ENCODE measurements at places on chromosomes 12 and 14.

- H3K27ac ChIP-seq: no peak overlapping the region
- H3K36me3 ChIP-seq: no peaks in the 10 kb centered on the region
- H3K27me3 ChIP-seq: no peaks in the 10 kb centered on the region
- H3K4me3 ChIP-seq: no peak overlapping the region
Measured at GRCh38 chr14:94394581-94395207, 6.3 kb upstream of the SERPINA1 start.

- no peaks in the 10 kb centered on the region for H3K4me1 ChIP-seq
- H3K36me3 ChIP-seq: peaks cover 52% of the 10 kb centered on the region
- no peak overlapping the region for H3K27ac ChIP-seq
- H3K4me3 ChIP-seq: no peak overlapping the region
- DNase-seq: no peak
Measured at GRCh38 chr12:50132505-50133135, 20.6 kb downstream of the COX14 start.

- no peak overlapping the region for H3K27ac ChIP-seq
- H3K4me1 ChIP-seq: peaks cover 7% of the 10 kb centered on the region
- no peak overlapping the region for H3K4me3 ChIP-seq
- H3K36me3 ChIP-seq: no peaks in the 10 kb centered on the region
- H3K27me3 ChIP-seq: no peaks in the 10 kb centered on the region
- DNase-seq: no peak
Measured at GRCh38 chr12:130517588-130517987, 179.9 kb downstream of the PIWIL1 start.

DNA sequence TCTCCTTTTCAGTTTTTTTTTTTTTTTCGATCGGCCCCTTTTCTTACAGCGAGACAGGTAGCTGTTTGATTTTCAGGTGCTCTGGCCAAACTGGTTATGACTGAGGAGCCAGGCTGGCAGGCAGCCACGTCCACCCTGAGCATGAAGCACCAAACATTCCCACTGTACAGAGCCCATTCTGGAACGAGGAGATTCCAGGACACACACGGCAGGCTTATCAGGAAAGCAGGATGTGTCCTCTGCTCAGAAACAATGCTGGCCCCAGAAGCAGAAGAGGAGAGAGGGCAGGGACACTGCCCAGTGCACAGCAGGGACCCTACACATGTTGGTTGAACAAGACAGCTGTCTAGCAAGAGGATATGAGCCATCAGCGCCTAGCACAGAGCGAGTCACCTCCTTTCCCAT is 3.7 kb upstream of the KRT2 start:
- H3K4me3 ChIP-seq: no peak overlapping the region
- H3K27me3 ChIP-seq: no peaks in the 10 kb centered on the region

GRCh38 chr14:39097159-39097558 is 5.9 kb downstream of the SEC23A start:
- no peaks in the 10 kb centered on the region for H3K27me3 ChIP-seq
- DNase-seq: no peak
- no peak overlapping the region for H3K4me3 ChIP-seq
- no peaks in the 10 kb centered on the region for H3K4me1 ChIP-seq
- peaks cover 16% of the 10 kb centered on the region for H3K36me3 ChIP-seq

GRCh38 chr14:44505588-44505987 is 1.5 kb downstream of the FSCB start:
- no peak overlapping the region for H3K4me3 ChIP-seq
- no peak for DNase-seq
- no peaks in the 10 kb centered on the region for H3K27me3 ChIP-seq

- no peak for DNase-seq
- H3K27me3 ChIP-seq: no peaks in the 10 kb centered on the region
- H3K27ac ChIP-seq: no peak overlapping the region
Measured at GRCh38 chr12:16685107-16685506, 79.1 kb upstream of the LMO3 start.

GRCh38 chr14:75559451-75560222 is 18.8 kb upstream of the FLVCR2 start:
- DNase-seq: no peak
- no peaks in the 10 kb centered on the region for H3K4me1 ChIP-seq
- no peak overlapping the region for H3K4me3 ChIP-seq
- H3K27me3 ChIP-seq: no peaks in the 10 kb centered on the region
- no peak overlapping the region for H3K27ac ChIP-seq
- H3K36me3 ChIP-seq: no peaks in the 10 kb centered on the region

DNA sequence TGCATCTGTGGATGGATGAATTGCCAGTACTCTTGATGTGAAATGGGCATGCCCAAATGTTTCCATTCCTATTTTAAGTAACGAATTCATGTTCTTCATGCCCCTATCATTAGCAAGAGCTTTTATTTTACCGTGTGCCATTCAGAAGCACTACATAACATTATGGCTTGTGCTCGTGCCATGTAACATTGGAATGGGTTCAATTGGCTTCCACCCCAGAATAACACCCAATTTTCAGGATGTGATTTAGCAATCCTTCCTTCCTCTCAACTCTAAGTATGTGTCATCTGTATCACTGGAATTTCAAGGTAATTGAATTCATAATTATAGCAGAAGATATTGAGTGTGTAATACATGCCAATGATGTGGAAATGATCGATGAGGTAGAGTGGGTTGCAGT is 145.8 kb upstream of the TMPO start:
- no peaks in the 10 kb centered on the region for H3K36me3 ChIP-seq
- no peak overlapping the region for H3K27ac ChIP-seq
- H3K4me1 ChIP-seq: no peaks in the 10 kb centered on the region
- no peak overlapping the region for H3K4me3 ChIP-seq
- no peaks in the 10 kb centered on the region for H3K27me3 ChIP-seq

GRCh38 chr12:114834621-114835020 is 150.6 kb upstream of the TBX3 start:
- no peaks in the 10 kb centered on the region for H3K27me3 ChIP-seq
- H3K27ac ChIP-seq: no peak overlapping the region
- no peaks in the 10 kb centered on the region for H3K4me1 ChIP-seq
- H3K36me3 ChIP-seq: no peaks in the 10 kb centered on the region

- no peaks in the 10 kb centered on the region for H3K4me1 ChIP-seq
- H3K36me3 ChIP-seq: no peaks in the 10 kb centered on the region
- no peaks in the 10 kb centered on the region for H3K27me3 ChIP-seq
- DNase-seq: peak; percentile 47
- no peak overlapping the region for H3K27ac ChIP-seq
- H3K4me3 ChIP-seq: no peak overlapping the region
Measured at GRCh38 chr14:92932448-92933395, 9.8 kb downstream of the CHGA start.

DNA sequence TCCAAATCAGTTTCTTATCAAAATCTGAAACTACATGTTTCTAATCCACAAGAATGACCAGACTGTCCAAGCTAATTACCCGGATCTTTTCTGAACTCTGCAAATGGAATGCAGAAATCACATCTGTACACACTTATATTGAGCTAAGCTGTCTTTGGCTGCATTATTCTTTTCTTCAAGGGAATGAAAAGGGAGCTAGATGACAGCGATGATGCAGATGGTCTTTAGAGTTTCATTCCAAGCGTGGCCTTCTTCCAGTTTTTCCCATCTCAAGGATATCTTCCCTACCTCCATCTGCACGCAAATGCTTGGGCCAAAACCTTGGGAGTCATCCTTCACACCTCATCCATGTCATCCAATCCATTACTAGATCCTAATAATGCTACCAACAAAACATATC is 12.6 kb downstream of the KCNH5 start:
- no peaks in the 10 kb centered on the region for H3K4me1 ChIP-seq
- DNase-seq: no peak
- H3K4me3 ChIP-seq: no peak overlapping the region
- H3K27ac ChIP-seq: no peak overlapping the region

- H3K36me3 ChIP-seq: no peaks in the 10 kb centered on the region
- H3K27me3 ChIP-seq: no peaks in the 10 kb centered on the region
- no peak overlapping the region for H3K4me3 ChIP-seq
- peak; percentile 57 for DNase-seq
Measured at GRCh38 chr12:114562654-114563053, 121.3 kb downstream of the TBX3 start.

DNA sequence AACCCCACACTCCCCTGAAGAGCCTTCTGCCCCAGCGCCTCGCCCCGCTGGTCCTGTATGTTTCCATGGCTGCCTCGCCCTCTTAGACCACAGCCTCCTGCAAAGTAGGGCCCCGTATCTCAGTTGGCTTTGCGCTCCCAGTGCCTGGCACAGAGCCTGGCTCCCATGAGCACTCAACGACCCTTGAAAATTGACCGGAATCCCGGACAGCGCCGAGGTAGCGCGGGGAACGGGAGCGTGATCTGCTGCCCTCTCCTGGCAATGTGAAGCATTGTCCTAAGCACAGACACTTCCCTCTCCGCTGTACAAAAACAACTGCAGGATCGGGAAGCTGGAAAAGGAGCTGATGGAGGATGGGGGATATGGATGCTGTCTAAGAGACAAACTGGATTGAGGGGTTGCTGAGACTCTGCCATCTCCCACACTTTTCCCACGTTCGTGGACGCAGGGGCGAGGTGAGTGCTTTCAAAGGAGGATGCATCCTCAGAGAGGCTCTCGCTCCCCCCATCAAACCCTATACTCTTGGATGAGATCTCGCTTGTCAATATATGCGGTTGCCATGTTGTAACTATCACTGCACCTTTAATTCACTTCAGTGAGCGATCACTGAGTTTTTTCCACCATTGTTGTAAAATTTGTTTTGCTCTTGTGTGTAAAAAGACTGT is 10.7 kb upstream of the FKBP4 start:
- peaks cover 5% of the 10 kb centered on the region for H3K4me1 ChIP-seq
- peak; percentile 88 for DNase-seq
- H3K36me3 ChIP-seq: no peaks in the 10 kb centered on the region
- no peak overlapping the region for H3K27ac ChIP-seq
- no peaks in the 10 kb centered on the region for H3K27me3 ChIP-seq

- peaks cover 3% of the 10 kb centered on the region for H3K4me1 ChIP-seq
- DNase-seq: no peak
- H3K27ac ChIP-seq: no peak overlapping the region
- H3K36me3 ChIP-seq: no peaks in the 10 kb centered on the region
- H3K4me3 ChIP-seq: peak overlapping the region; percentile 53
Measured at GRCh38 chr12:53726946-53727309, 324 bp downstream of the CALCOCO1 start.

DNA sequence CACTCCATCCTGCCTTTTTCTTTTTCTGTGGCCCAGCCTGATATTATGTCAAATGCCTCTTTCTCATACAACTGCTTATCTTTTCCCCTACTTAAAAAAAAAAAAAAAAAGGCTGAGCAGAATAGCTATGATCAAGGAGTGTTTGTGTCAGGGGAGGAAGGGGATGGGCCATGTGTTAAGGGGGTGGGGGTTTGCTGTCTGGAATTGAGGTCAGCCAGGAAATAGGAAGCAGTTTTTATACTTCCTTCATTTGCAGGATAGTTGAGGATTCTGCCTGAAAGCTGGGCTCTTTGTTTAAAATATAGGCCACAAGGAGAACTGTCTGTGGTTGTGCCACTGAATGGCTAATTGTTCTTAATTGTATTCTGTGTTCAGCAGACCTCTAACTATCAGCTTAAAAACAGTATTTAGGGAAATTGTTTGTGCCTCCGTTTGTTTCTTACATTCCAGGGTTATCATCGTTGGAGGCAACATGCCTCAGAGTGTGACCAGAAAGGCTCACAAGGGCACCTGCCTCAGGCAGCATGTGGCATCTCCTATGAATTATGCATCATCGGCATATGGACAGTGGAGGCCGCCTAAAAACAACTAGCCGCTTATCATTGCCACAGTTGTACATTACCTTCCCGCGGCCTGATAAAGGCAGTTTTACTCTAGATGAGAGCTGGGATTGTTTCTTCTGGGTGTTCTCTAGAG is 96.0 kb downstream of the SRGAP1 start:
- no peaks in the 10 kb centered on the region for H3K27me3 ChIP-seq
- DNase-seq: no peak

GRCh38 chr12:19659501-19659900 is 220.2 kb downstream of the AEBP2 start:
- H3K27me3 ChIP-seq: no peaks in the 10 kb centered on the region
- no peak overlapping the region for H3K4me3 ChIP-seq
- DNase-seq: no peak
- H3K27ac ChIP-seq: no peak overlapping the region

DNA sequence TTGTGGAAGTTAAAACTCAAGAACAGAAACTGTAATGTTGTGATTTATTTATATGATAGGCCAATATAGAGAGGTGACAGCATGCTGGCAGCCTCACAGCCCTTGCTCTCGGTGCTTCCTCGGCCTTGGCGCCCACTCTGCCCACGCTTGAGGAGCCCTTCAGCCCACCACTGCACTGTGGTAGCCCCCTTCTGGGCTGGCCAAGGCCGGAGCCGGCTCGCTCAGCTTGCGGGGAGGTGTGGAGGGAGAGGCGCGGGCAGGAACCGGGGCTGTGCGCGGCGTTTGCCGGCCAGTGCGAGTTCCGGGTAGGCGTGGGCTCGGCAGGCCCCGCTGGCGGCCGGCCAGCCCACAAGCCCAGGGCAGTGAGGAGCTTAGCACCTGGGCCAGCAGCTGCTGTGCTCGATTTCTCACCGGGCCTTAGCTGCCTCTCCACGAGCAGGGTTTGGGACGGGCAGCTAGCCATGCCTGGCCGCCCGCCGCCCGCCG is 65.8 kb upstream of the SLC8A3 start:
- H3K27me3 ChIP-seq: no peaks in the 10 kb centered on the region
- peak overlapping the region; percentile 29 for H3K27ac ChIP-seq
- DNase-seq: peak; percentile 72
- H3K4me3 ChIP-seq: peak overlapping the region; percentile 52
- H3K4me1 ChIP-seq: peaks cover 3% of the 10 kb centered on the region
- no peaks in the 10 kb centered on the region for H3K36me3 ChIP-seq

GRCh38 chr14:80494769-80495168 is 283.5 kb upstream of the DIO2 start:
- H3K4me1 ChIP-seq: no peaks in the 10 kb centered on the region
- H3K27ac ChIP-seq: no peak overlapping the region
- no peak for DNase-seq
- no peaks in the 10 kb centered on the region for H3K27me3 ChIP-seq
- H3K4me3 ChIP-seq: no peak overlapping the region

DNA sequence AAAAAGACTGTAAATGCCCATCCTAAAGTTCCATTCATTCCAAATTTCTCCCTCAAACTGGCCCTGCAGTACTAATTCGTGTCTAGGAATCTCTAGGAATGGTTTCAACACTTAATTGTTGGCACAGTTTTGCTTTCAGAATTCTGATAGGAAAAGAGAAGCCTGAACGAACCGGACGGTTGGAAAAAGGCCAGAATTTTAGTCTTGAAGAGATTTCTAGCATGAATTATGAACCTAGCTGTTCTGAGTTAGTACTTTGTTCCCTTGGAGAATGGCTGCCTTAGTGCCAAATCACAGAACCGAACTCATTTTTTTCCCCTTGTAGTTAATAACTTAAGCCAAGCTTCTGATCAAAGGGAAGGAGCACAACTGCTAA is 262.6 kb downstream of the ADAMTS20 start:
- H3K36me3 ChIP-seq: no peaks in the 10 kb centered on the region
- H3K27ac ChIP-seq: no peak overlapping the region
- no peaks in the 10 kb centered on the region for H3K4me1 ChIP-seq
- no peak for DNase-seq
- H3K27me3 ChIP-seq: no peaks in the 10 kb centered on the region

DNA sequence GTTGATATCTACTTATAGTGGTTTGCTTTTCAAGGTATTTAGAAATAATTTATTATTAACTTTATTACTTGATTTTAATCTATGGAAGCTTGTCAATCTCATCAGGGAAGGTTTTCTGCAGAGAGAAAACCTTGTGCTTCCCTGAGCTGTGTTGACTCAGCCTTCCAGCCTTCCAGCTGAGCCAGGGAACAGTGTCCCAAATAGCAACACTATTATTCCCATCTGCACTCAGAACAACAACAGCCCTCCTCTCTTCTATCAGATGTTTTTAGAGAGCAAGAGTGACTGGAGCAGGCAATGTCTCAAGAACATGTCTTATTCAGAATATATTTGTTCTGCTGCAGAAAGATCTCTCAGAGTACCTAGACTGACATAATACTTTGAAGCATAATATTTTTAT is 389.9 kb upstream of the GARIN6 start:
- no peak overlapping the region for H3K27ac ChIP-seq
- H3K27me3 ChIP-seq: no peaks in the 10 kb centered on the region
- no peak for DNase-seq
- no peak overlapping the region for H3K4me3 ChIP-seq
- no peaks in the 10 kb centered on the region for H3K36me3 ChIP-seq
